ENCODE measurements at places on chromosomes 4 and X. TPM values are rescaled to one million over a fixed set of nuclear protein-coding genes. Genes with fewer than 3 reads are reported as not detected.

ASIC5 gene
- total RNA-seq: not detected

NEUROG2 gene
- 0.12 TPM for total RNA-seq

POU3F4 gene
- total RNA-seq: not detected

AREG gene
- total RNA-seq: 2.4 TPM

XAGE1A gene
- 1.9 TPM for total RNA-seq

SLC25A5 gene
- total RNA-seq: 289 TPM

TMPRSS11F gene
- total RNA-seq: 0.10 TPM

HAUS3 gene
- total RNA-seq: 12.1 TPM

CLTRN gene
- total RNA-seq: 0.20 TPM

FGFRL1 gene
- 3.1 TPM for total RNA-seq

PF4V1 gene
- 0.72 TPM for total RNA-seq

WDR17 gene
- 0.98 TPM for total RNA-seq

FGD1 gene
- total RNA-seq: 8.0 TPM

DRP2 gene
- total RNA-seq: 0.12 TPM

SLC7A11 gene
- total RNA-seq: 7.1 TPM

CTAG2 gene
- total RNA-seq: not detected

CPXCR1 gene
- not detected for total RNA-seq

RENBP gene
- 1.9 TPM for total RNA-seq

LANCL3 gene
- total RNA-seq: 0.72 TPM

SSX2B gene
- 3.7 TPM for total RNA-seq

GLRB gene
- total RNA-seq: 11.1 TPM

SYN1 gene
- total RNA-seq: 0.12 TPM

SPANXN3 gene
- not detected for total RNA-seq

ATP11C gene
- 11.0 TPM for total RNA-seq

RTL9 gene
- 0.39 TPM for total RNA-seq

CXCL11 gene
- 0.10 TPM for total RNA-seq

UGT2B17 gene
- total RNA-seq: not detected

ZCCHC12 gene
- not detected for total RNA-seq

PDHA1 gene
- total RNA-seq: 91.4 TPM

TENM3 gene
- total RNA-seq: 18.2 TPM

HNRNPDL gene
- 224 TPM for total RNA-seq

CT45A1 gene
- total RNA-seq: not detected

DKK2 gene
- 5.1 TPM for total RNA-seq

FATE1 gene
- total RNA-seq: not detected

DCHS2 gene
- not detected for total RNA-seq

LIMCH1 gene
- total RNA-seq: 0.60 TPM

HERC5 gene
- total RNA-seq: 6.1 TPM

BEND4 gene
- not detected for total RNA-seq
